ENCODE measurements at places on chromosomes 5 and 9.
A peak's percentile ranks its signal among the peaks of the same experiment; 100 is the strongest.

- DNase-seq = no peak
Observed at GRCh38 chr9:77013206-77013931, 6.1 kb upstream of the FOXB2 start.

- DNase-seq = no peak
Observed at GRCh38 chr9:19378164-19378563, 1.9 kb downstream of the RPS6 start.

GRCh38 chr5:105428451-105429380 lies 1866.1 kb upstream of the NUDT12 start:
- no peak for DNase-seq

GRCh38 chr9:26812217-26812616 lies 80.4 kb downstream of the CAAP1 start:
- no peak for DNase-seq

GRCh38 chr9:35335164-35335563 lies 154.7 kb upstream of the RUSC2 start:
- no peak for DNase-seq

DNA sequence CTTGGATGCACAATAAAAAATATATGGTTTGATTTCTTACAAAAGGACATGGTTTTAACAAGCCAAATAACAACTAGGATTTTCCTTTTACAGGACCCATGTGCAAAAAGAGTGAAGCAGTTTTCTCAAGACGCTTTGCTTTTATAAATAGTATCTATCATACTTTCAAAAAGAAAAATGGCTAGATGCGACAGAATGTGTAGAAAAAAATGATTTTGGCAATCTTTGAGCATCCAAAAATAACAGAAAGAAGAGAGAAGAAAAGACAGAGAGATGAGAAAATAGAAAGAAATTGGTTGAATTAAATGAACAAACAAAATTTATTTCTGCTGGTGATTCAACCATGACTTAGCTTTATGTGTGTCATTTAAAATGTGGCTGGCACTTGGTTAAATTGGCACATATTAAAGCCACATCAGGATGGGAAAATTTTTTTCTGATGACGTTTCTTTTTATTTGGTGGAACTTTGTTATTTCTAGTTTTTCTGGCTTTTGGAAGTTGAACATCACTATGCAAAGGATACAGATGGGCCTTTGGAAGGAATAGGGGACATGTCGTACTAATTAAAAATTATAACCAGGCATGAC lies 35.6 kb upstream of the NREP start:
- DNase-seq = no peak

DNA sequence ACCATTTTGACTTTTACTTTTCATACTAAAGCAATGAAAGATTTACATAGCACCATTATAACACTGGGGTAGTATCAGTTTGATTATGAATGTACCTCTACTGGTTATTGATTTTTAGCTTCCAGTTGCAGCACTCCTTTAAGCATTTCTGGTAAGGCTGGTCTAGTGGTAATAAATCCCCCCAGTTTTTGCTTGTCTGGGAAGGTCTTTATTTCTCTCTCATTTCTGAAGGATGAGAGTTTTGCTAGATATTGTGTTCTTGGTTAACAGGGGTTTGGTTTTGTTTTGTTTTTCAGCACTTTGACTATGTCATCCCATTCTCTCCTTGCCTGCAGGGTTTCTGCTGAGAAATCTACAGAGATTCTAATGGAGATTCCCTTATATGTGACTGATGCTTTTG lies 26.9 kb upstream of the IGFBPL1 start:
- no peak for DNase-seq

DNA sequence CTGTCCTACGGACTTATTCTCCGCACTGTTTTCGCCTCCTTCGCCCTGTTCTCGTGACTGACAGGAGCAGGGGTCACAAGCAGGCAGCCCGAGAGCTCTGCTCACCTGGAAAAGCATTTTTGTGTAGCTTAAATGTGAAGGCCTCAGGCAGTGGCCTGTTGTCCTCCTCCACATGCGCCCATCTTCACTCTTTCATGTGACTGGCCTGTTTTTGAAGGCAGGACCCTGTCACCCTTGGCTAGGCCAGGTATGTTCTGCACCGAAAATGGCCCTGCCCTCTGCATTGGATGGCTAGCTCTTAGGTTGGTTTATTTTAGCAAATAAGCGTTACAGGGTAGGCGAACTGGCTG lies 614 bp upstream of the CPLANE1 start:
- DNase-seq = no peak

- DNase-seq = peak; percentile 52
Observed at GRCh38 chr5:173451031-173451430, 122.8 kb upstream of the STC2 start.

DNA sequence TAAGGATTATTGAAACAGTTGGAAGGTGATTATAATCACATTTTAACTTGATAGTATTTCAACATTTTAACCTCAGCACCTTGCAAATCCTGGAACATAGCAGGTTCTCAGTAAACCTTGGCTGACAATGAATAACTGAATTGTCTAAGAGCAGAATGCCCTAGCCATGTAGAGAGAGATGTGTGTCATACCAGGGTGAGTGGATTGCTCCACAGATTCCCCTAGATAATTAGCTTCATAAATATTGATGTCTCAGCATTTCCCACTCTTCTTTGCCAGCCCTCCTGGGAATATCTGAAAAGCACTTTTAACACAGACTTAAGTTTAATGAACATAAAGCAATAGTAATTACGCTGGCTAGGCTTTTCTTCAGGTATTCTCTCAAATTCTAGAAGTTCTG lies 363.5 kb downstream of the MAN2A1 start:
- no peak for DNase-seq

- DNase-seq = no peak
Observed at GRCh38 chr5:34007201-34007620, 639 bp downstream of the AMACR start.

- DNase-seq = no peak
Observed at GRCh38 chr5:4533457-4534105, 606.5 kb upstream of the ADAMTS16 start.

GRCh38 chr9:137319739-137320551 lies 17.9 kb upstream of the NRARP start:
- peak; percentile 10 for DNase-seq

- DNase-seq = no peak
Observed at GRCh38 chr9:110582156-110582555, 2.6 kb upstream of the SVEP1 start.

DNA sequence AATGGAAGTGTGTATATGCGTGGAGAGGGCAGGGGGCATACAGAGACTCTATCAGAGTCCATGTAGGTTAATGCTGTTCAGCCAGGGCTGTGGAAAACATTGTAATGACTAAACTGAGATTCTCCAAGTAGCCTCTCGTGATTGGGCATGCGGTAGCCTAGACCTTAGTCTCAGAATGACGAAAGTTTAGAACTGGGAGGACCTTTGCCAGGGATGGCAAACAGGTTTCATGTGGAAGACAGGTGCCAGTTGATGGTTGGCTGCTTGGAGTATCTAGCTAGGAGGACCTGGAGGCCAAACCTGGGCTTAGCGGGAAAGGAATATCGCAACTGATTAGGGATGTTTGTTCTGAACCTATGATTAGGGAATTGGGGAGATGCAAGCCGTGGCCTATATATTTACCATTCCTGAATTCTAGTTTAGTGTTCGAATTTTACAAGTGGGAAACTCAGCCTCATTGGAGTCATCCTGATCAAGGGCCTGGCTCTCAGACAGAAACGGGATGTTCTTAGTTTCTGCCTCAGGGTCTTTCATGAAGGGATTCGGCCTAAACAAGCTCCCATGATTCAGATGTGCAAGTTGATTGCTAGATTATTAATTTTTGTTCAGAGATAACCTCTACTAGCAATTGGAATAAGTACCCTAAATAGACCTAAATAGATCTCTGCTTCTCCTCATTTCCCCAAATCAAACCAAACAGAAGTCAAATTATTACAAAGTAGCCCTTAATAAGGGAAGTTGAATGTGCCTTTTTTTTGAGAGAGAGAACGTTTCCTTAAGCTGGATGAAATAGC lies 26.8 kb upstream of the TJP2 start:
- DNase-seq = no peak

GRCh38 chr9:78073722-78074121 lies 42.1 kb upstream of the GNAQ start:
- DNase-seq = no peak

DNA sequence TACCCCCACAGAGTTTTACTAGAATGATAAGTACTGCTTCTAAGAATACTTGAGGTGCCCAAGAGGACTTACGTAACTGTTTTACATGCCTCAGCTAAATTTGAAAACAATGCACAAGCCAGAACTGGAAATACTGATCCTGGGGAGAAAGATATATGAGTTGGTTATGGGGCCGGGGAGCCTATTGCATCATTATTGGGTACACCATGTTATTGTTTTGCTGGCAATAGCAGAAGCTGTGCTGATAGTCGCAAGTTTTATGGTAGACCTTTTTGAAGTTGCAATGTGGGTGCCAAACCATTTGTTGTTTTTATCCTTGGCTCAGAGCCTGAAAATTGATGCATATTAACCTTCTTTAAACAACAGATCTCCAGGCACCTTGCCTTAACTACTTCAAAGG lies 108.4 kb upstream of the DHFR start:
- no peak for DNase-seq

GRCh38 chr5:1064383-1065142 lies 47.3 kb downstream of the SLC12A7 start:
- DNase-seq = no peak

DNA sequence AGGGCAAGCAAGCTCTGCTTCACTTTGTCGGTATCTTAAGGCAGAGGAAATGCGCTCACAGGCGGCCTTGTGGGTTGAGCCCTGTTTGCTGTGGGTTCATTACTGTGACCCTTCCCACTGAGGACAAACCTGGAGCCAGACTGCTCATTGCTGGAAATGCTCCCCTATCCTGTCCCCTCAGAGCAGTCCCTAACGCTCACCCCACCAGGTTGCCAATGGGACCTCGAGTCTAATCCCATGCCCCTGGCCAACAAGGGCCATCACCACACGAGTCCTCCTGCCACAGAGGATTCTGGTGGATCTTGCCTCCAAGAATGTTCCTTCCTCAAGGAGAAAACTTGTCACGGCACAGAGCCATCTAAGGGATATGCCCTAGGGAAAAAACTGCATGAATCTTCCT lies 14.6 kb downstream of the IPPK start:
- DNase-seq = no peak

DNA sequence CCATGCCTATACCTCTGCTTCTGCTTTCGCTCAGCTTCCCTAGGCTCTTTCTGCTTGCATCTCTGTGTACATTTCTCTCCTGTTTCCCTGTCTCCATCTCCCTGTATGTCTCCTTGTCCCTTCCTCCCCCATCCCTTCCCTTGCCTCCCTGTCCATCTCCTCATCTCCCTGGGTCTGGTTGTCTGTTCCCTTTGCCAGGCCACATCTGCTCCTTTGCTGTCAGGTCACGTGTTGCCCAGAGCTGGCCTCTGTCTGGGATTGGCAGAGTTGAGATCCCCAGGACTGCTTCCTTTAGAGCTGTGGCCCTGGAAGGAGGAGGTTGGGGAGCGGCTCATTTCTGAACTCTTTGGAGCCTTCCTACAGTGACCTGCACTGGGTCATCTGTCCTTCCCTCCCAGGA lies 31.8 kb upstream of the PTGS1 start:
- peak; percentile 70 for DNase-seq

GRCh38 chr5:149387081-149387631 lies 8.1 kb upstream of the IL17B start:
- DNase-seq = no peak

GRCh38 chr5:158514319-158514985 lies 585.3 kb downstream of the EBF1 start:
- DNase-seq = no peak

DNA sequence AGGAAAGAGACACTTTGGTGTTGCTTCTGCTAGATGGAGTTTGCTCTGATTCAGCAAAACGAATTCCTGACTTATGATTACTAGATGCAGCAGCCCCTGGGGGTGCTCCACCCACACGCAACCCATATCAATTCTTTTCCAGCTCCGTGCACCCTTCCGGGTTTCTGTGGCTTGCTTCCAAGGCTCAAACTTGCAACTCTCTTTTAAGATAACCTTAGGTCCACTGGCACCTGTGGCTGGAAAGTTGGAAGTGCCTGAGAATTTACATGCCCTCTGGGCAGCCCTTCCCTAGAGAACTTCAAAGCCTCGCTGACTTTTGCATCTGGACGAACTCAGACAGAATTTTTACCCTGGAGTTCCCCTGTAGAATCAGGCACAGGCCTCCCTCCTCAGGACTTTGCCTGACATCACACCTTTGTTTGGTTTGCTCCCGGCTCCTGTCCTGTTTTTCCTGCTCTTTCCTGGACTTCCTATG lies 224.9 kb downstream of the SNX18 start:
- peak; percentile 33 for DNase-seq

DNA sequence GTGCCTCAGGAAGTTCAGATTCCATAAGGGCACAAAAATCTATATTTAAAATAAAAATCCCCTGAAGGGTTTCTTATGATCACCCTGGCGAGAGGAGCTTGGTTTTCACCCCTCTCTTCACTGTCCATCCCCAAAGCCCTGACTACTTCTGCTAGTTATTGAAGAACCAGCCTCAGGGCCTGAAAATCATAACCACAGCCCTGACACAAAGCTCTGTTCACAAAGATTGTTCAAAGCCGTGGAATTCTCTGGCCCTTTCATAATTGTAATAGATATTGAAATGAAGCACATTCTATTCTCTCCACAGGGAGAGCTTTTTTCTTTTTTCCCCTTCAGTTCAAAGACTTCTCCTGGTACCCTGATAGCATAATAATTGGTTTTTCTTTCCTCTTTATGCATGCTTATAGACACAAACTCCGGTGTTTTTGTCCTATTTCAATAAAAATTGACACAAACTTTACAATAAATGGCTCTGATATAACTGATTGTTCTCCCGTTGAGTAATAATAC lies 343.8 kb downstream of the CAAP1 start:
- no peak for DNase-seq
